ENCODE measurements at places on chromosomes 12 and 14.

- DNase-seq = no peak
Observed at GRCh38 chr12:113105606-113106271, 29.8 kb downstream of the RASAL1 start.

GRCh38 chr12:84756961-84757360 lies 155.6 kb downstream of the SLC6A15 start:
- DNase-seq = no peak

DNA sequence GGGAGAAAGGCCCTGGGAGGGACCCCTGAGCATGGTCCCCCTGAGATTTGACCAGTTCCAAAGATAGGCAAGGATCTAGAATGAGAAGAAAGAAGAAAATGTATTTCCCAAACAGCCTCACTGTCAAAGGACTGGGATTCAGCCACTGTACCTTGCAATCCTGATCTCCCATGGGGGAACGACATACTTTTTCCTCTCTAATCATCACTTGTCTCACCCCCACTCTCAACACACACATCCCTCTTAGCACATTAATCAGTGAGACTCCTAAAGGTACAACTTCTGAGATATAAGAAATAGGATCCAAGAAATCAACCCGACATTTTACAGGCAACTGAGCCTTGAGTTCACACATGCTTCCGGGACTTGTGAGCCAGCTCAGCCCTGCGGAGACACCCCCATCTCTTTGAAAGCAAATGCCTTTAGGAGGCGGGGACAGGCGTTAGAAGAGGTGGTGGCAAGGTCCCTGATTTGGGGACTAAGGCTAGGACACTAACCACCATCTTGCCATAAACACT lies 1.4 kb downstream of the MAP3K9 start:
- DNase-seq = no peak

DNA sequence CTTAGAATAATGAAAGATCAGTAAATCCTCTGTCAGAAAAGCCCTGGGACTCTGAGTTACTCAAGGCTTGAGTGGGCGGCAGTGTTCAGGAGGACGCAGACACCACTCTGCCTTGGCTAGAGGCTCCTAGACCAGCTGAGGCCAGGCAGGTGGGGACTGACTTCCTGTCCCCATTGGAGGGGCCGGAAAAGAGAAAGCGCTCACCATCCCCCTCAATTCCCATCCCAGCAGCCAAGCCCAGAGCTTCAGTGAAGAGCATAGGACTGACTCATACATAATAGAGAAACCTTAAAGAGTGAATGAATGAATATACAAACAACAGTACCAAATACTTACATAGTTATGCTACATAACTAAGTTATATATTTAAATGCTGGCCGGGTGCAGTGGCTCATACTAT lies 62.0 kb downstream of the PLEKHG7 start:
- no peak for DNase-seq

- no peak for DNase-seq
Observed at GRCh38 chr14:65359503-65359902, 53.0 kb upstream of the FUT8 start.

- no peak for DNase-seq
Observed at GRCh38 chr12:131882804-131883520, 11.5 kb upstream of the ULK1 start.

DNA sequence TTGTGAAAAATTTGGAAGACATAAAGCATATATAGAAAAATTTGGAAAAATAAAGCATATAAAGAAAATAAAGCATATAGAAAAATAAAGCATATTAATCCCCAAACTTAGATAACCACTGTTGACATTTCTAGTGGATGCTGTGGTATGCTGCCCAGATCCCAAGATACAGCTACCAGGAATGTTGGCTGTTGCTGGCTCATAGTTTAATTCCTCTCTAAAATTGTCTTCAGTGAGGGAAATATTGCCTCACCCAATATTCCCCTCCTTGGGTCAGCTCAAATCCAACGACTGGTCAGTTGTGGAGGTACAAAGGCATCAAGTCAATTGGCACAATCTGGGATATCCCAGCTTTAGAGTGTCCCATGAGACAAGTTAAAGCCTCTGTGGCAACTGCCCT lies 10.1 kb upstream of the KICS2 start:
- DNase-seq = no peak

DNA sequence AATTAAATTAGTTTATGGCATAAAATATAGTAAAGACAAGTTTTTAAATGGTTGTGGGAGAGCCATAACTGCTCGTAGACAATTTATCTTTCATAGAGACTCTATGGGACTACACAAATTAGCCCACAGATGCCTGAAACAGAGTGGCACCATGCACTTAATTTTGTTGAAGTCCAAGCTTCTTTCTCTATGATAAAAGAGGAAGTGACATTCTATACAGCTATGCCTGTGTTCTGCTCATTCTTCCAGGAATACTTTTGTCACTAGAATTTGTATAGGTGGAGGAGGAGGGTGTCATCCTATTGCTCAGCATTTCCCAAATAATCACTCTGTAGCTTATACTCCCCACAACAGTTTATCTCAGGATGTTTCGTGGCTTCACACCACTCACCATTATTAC lies 43.7 kb upstream of the KICS2 start:
- no peak for DNase-seq

- DNase-seq = no peak
Observed at GRCh38 chr12:50699154-50699553, 64.7 kb upstream of the ATF1 start.
